ENCODE measurements at places on chromosomes 6 and 20.
A peak's percentile ranks its signal among the peaks of the same experiment; 100 is the strongest.

GRCh38 chr20:49549801-49550551 is 18.0 kb downstream of the PTGIS start:
- DNase-seq = no peak

- DNase-seq = no peak
These were observed 149.4 kb upstream of the MLIP start for GRCh38 chr6:53961679-53962370.

GRCh38 chr6:22072949-22073348 is 223.9 kb downstream of the PRL start:
- DNase-seq = no peak

DNA sequence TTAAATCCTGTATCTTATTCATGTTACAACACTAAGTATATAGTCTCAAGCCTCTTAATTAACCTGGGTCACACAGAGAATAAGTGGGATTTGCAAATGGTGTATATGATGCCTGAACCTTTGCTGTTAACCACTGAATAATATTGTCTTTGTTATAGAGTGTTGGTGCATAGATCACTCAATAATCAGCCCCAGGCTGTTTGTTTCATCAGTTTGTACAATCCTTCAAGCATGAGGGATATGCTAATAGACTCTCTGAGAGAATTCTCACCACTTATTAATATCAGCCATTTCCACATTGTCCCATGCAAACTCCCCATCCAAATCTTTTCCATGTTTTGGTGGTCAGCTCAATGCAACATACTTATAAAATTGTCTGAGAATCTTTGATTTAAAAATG is 21.7 kb downstream of the OR2B6 start:
- DNase-seq = no peak

- DNase-seq = peak; percentile 66
These were observed 13.0 kb downstream of the PIM1 start for GRCh38 chr6:37182736-37183590.

DNA sequence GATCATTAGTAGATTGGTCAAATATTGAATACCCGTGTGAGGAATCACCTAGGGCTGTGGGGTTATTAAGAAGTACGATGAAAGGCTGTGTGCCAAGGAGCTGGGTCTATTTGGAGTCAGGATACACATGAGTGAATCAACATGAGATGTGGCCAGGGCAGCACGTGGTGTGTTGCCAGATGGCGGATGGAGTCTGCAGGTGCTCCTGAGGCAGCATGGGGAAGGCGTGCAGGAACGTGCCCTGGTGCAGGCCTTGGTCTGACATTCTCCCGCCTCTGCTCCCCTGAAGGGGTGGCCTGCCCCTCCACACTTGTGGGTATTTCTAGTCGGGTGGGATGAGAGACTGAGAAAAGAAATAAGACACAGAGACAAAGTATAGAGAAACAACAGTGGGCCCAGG is 39.0 kb upstream of the SLC22A1 start:
- DNase-seq = no peak

DNA sequence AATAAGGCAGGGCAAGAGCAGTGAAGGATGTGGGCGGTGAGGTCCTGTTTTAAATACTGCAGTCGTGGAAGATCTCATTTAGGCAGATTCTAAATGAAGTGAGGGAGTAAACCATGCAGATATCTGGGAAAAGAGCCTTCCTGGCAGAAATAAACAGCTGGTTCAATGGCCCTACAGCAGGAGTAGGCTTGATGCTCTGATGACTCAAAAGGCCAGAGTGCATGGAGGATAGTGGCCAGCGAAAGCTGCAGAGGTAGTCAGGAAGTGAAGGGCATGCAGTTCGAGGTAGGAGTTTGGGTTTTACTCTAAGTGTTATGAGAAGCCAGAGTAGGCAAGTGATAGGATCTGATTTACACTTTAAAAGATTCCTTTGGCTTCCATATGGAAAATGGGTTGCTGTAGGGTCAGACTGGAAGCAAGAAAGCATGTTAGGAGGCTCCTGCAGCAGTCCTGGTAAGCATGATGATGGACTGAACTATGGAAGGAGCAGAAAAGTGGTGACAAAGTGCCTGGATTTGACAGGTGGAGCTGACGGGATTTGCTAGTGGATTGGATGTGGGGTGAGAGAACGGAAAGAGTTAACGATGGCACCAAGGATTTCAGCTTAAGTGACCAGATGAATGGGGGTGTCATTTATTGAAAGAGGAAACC is 150.0 kb downstream of the GJA10 start:
- DNase-seq = no peak

- DNase-seq = no peak
These were observed 462 bp upstream of the SLC35B3 start for GRCh38 chr6:8435845-8436168.

DNA sequence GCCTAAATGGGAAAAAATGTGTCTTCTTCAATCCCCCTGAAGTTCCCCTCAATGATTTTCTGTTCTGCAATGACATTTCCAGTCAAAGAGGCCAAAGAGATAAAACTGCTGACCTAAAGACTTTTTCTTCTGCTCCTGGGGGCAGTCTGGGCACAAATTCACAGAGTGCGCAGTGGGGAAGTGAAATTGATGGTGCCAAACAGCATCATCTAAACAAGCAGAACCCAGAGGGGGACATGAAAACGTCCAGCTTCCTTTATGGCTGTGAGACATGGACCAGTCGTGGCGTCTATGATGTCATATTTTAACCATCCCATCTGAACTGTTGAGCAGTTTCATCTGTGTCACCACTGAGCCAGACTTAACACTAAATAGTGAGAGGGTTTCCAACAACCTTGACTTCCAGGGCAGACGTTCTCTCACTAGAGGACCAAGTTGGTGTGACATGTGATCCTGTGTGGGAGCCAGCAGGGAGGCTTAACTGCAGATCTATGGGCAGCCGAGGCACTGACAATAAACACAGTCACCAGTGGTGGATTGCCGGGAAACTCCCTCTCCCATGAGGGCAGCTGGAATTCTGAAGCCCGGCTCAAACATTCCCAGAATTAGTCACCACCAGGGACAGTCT is 12.4 kb downstream of the SCML4 start:
- no peak for DNase-seq

DNA sequence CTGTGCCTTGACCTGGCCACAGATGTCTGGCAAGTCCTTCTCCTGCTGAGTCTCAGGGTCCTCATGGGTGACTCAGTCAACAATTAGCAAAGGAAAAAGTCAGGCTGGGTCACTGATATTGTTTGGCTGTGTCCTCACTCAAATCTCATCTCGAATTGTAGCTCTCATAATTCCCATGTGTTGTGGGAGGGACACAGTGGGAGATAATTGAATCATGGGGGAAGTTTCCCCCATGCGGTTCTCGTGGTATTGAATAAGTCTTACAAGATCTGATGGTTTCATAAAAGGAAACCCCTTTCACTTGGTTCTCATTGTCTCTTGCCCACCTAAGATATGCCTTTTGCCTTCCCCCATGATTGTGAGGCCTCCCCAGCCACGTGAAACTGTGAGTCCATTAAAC is 45.7 kb downstream of the PREX1 start:
- no peak for DNase-seq

DNA sequence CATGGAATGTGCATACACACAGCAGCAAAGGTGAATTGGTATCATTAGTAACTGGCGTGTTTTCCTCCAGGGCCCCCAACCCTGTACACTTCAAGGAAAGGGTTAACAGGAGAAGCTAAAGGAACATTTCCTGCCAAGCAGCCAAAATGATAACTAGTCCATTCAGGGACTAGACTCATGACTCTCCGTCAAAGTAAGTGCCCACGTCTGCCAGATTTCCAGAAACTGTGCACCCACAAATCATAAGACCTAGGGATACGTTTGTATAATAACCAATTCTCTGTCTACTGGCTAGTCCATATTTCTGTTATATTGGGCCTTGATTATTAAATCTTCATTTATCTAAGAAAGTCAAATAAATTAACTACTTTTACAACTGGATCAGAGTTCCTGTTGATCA is 76.0 kb upstream of the NHSL1 start:
- no peak for DNase-seq

DNA sequence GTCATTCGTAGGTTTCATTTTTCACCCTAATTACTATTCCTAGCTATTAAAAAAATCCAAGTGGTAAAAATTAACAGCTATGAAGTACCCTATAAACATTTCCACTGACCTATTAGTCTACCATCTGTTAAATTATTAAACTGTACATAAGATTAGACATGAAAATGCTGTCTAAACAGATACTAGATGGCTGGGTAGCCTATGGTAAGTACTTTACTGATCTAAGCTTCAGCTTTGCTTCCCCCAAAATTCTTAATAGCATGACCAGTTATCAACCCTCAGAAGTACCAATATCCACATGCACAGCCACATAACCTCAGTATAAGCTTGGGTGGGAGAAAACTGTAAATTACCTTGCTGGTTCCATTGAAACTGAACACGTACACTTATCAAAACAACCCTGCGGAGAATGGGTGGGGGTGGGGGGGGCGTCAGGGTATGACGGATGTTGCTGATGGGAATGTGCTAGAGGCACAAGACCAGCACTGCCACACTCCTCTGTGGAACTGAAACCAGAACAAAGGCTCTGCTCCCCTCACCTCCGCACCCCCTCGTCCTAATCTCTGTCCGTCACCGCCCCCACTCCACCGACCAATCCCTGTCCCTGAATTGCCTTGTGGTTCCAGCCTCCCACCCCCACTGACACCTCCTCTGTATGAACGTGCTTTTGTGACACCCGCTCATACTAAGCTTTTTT is 45.3 kb downstream of the B4GALT5 start:
- DNase-seq = peak; percentile 70

DNA sequence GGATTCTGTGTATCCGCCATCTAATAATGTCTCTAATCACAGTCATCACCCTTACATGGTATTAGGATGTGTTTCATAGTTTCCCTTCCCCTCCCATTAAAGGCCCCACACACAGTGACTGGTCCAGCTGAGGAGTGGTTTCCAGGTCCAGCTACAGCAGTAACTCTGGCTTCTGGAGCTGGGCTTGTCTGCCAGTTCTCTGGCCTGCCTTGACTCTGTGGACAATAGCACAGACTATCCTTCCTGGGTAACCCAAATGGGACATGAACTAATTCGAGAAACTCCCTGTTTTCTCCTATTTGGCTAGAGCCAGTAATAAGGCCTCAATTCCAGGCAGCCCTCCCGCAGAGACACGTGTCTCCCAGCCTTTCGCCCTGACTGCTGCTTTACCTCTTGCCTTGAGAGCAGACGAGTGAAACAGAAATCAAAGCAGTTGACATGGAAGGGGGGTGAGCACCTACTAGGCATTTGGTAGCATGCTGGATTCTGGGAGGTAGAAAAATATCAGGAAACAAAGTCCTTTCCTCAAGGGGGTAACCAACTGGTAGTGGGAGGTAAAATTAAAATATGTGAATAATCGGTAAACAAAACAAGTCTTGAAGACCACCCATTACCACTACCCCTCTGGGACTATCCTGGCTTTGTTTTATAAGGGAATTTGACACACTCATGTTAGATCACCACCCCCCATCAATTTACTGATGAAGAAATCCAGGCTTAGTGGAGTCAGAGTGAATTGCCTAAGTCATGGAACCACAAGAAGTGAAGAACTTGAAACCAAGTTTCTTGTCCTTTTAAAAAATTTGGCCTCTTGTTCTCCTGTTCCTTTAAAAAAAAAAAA is 1.2 kb downstream of the TRAF3IP2 start:
- DNase-seq = no peak

DNA sequence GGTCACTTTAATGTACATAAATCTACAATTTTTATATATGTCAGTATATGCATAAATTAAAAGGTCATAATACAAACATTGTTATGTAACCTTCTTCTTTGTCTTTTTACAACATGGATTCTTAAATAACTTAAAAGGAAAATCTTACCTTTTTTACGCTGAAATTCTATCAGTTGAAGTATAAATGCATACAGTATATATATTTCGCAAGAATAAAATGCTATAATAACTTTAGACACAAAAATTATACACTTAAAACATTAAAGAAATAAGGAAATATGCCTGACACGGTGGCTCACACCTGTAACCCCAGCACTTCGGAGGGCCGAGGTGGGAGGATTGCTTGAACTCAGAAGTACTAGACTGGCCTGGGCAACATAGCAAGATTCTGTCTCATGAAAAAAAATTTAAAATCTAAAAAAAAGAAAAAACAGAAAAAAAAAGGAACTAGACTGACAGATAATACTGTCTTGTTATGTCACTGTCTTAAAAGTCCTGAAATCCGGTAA is 109.8 kb upstream of the MAP7 start:
- DNase-seq = no peak

GRCh38 chr6:53033764-53034163 is 31.4 kb upstream of the FBXO9 start:
- no peak for DNase-seq

DNA sequence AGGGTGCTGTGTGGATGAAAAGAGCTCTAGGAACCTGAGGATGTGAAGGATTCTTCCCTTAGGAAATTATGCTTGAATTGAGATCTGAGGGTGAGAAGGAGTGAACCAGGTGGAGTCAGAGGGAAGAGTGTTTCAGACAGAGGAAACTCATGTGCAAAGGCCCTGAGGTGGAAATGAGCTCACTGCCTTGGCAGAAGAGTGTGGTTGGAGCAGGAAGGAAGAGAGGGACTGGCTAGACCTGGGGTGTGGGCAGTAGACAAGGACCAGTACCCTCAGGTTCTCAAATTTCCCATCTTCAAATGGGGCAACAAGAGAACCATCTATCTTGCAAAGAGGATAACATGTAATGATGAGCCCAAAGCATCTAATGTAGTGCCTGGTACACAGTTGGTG is 24.0 kb upstream of the GTSF1L start:
- peak; percentile 40 for DNase-seq

GRCh38 chr20:59400708-59401107 is 100.3 kb downstream of the EDN3 start:
- DNase-seq = peak; percentile 37

DNA sequence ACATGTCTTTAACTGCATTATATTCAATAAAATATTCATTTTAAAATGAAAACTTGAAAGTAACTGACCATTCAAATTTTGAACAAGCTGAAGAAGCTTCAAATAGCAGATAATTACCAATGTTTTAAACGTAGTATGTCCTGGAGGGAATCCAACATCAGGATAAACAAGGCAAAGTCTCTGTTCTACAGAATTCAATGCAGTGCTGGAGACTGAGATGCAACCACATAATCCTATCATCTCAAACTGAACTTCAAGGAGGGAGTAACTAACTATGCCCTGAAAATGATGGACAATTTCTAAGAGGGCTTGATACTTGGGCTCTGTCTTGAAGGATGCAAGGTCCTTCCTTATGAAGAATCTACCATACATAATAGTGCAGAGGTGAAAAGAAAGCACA is 100.7 kb downstream of the PRKN start:
- no peak for DNase-seq

- no peak for DNase-seq
These were observed 107.5 kb downstream of the CD24 start for GRCh38 chr6:106866875-106867658.

GRCh38 chr6:151389618-151390275 is 1.6 kb downstream of the ZBTB2 start:
- DNase-seq = peak; percentile 54

- DNase-seq = no peak
These were observed 190.3 kb upstream of the CDYL start for GRCh38 chr6:4585682-4586468.
